HEK293T (cell line): ENCODE measurements at places on chromosomes 2 and 18.

- DNase-seq, result no peak
These were observed 177.9 kb downstream of the CYRIA start for GRCh38 chr2:16487686-16488085.

- no peak for DNase-seq
These were observed 10.4 kb upstream of the CAVIN2 start for GRCh38 chr2:191857259-191857805.

GRCh38 chr18:8450013-8450412 is 159.2 kb upstream of the RAB12 start:
- peak; percentile 47 for DNase-seq

GRCh38 chr2:17036361-17036760 is 370.7 kb upstream of the CYRIA start:
- no peak for DNase-seq

DNA sequence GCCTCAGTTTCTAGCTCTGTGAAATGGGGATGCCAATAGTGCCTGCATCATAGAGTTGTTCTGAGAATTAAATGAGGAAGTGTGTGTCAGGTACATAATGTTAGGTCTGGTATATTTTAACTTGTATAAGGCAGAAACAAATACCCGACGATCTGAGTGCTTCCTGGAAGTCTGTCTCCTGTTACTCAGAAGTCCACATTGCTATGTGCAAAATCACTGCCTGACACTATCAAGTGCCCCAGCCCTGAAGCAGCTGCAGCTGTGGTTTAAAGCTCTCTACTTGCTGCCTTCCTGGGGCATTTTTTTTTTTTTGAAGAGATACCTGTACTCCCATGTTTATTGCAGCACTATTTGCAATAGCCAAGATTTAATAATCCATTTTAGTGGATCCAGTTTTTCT is 125.3 kb downstream of the SLC4A3 start:
- DNase-seq, result no peak

DNA sequence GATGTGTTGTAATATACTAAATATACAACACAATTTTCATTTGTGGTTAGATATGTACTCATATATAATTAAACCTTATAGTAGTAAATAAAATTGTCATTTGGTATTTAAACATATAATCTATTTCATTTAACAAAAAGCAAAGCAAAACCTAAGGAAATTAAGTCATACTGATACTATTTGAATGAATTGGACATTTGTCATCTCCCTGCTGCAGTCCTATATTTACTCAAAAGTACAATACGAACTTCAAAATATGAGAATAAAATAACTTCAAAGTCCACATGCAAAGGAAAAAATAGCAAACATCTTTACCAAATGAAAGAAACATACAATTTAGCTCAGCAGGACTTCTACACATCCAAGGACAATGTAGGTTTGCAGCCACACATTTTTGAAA is 11.8 kb upstream of the HAT1 start:
- DNase-seq, result no peak

- DNase-seq, result no peak
These were observed 41.8 kb upstream of the NAB1 start for GRCh38 chr2:190607014-190607597.

DNA sequence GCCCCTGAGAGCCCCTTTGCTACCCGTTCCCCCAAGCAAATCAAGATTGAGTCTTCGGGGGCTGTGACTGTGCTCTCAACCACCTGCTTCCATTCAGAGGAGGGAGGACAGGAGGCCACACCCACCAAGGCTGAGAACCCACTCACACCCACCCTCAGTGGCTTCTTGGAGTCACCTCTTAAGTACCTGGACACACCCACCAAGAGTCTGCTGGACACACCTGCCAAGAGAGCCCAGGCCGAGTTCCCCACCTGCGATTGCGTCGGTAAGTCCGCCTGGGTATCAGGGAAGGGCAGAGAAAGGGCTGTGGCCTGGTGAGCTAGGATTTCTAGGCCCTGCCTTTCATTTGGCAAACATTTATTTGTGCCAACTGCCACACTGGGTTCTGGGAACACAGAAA is 63.4 kb downstream of the TET3 start:
- DNase-seq, result no peak

- no peak for DNase-seq
These were observed 94.1 kb upstream of the CD302 start for GRCh38 chr2:159891917-159892730.

DNA sequence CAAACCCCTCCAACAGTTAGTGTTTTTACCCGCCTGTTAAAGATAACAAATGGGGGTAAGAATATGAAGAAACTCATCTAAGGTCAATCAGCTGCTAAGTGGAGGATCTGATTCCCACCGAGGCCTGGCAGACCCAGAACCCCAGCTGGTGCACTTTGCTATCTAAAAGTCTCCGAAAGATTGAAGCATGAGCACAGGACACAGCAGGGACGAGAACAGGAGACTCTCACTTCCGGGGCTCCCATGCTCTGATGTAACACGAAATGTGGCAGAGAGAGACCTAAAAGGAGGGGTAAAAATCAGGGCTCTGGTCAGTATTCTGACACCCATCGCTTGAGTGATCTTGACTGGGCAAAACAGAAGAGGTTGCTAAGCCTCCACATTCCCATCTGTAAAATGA is 119.7 kb downstream of the PDCL3 start:
- no peak for DNase-seq

- no peak for DNase-seq
These were observed 80.3 kb downstream of the FMNL2 start for GRCh38 chr2:152415231-152415642.

GRCh38 chr18:10205151-10205550 is 249.3 kb upstream of the APCDD1 start:
- no peak for DNase-seq

DNA sequence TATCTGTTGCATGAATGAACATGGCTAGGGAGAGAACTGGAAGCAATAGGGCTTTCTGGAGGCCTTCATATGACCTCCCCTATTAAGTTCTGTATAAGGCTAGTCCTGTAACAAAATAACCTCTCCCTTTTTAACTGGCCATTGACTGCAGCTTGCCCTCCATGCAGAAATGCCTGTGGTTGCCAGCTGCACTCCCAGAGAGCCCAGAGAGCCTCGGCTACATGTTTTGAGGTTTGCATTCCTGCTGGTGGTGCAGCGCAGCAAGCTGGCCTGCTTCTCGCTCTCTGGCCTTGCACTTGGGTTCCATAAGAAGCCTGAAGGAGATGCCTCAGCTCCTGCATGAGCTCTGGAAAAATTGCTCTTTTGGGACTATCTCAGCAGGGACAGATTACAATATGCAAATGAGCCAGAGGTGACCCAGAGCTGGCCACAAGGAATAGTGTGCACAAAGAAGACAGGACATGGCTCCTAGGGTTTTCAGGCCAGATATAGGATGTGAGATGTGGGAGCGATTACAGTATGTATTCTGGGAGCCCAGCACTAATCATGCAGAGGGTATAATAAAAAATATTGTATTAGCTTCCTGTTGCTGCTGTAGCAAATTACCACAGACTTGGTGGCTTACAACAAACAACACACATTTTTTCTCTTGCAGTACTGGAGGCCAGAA is 186.7 kb downstream of the INSIG2 start:
- DNase-seq, result no peak
